ENCODE measurements at places on chromosomes 6 and 20.

GRCh38 chr6:135043846-135044245 lies 10.8 kb downstream of the HBS1L start:
- no peak for DNase-seq

GRCh38 chr20:2183381-2183780 lies 81.8 kb downstream of the STK35 start:
- DNase-seq = no peak

DNA sequence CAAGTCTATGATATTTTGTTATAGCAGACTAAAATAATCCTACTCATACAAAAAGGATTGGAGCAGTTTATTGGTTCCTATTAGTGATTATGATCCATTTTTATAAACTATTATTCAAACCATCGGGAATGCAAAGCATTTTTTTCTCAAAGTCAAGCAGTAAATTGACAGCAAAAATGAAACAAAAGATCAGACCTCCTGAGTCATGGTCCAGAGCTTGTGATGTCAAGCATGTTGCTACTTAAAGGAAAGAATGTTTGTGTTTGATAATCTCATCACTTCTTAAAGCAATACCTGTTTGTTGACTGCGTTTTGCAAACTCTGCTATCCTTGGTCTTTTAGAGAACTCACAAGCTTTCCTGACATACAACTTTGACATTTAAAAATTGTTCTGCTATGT lies 204.4 kb downstream of the SAMD5 start:
- no peak for DNase-seq

- DNase-seq = no peak
Measured at GRCh38 chr6:7685276-7685675, 40.6 kb upstream of the BMP6 start.

- peak; percentile 62 for DNase-seq
Measured at GRCh38 chr6:134880487-134881190, 69.3 kb downstream of the ALDH8A1 start.

GRCh38 chr6:157452096-157452495 lies 71.1 kb downstream of the ZDHHC14 start:
- DNase-seq = no peak

- no peak for DNase-seq
Measured at GRCh38 chr6:165770397-165771082, 107.5 kb upstream of the PDE10A start.

GRCh38 chr20:63537525-63538203 lies 488 bp upstream of the PTK6 start:
- DNase-seq = peak; percentile 78

DNA sequence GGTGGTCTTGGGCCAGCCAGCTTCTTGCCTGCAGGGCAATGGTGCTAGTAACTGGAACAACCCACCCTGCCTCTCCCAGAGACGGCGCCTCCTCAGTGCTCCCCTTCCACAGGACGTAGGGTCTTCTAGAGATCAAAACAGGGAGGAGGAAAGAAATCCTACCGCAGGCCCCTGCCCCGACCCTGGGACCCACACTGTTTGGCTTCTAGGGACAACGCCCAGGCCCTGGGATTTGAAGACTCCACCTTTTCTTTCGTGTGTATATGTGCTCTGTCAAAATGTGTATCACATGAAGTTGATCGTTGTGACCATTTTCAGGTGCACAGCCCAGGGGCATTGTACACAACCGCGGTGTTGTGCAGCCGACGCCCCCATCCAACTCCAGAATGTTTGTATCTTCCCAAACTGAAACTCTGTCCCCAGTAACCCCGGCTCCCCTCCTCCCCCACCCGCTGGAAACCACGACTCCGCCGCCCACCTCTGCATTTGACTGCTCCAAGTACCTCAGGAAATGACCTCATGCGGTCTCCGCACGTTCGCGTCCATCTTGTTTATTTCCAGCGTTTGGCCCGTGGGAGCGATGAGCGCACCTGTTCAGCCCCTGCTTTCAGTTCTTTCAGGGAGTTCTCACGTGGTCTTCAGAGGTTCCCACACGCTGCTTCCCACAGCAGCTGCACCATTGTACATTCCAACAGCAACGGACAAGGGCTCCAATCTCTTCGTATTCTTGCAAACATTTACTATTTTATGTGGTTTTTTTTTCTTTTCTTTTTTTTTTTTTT lies 3.4 kb upstream of the BHLHE23 start:
- no peak for DNase-seq
